ENCODE measurements at places on chromosomes 4 and X.

DNA sequence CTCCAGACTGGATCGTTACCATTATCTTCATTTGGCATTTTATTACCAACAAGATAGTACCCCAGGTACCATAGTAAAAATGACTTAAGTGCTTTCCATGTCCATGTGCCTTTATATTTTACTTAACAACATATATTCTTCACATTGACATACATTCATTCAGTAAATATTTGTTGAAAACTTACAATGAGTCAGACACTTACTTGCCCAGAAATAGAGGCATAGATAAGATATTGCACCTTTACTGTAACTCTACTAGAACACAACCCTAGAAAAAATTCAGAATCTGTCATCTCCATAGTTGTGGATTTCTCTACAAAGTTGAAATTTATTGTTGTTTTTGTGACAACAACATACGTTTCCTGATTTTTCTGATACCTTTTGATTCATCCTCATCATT lies 640.6 kb downstream of the RPA4 start:
- DNase-seq: no peak

DNA sequence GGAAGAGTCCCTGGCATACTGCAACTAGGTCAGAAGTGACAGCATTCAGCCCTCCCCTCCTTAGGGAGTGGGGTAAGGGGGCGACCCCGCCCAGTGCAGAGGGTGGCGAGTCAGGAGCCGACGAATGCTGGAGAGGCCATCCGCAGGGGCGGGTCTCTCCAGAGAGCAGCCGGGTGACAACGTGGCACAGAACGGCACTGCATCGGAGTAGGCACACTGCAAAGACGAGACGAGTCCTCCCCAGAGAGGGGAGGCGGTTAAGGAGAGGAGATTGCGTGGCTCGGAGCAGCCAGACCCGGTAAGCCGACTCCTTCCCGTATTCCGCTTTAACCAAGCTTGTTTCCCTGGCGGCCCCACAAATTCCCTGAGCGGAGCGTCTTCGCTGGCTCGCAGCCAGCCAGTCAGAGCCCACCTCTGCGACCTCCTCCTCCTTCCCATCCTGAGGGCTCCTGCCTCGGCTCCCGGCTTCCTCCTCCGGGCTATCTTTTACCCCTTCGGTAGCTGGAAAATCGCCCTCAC lies 54.9 kb downstream of the LINC00632 start:
- DNase-seq: peak; percentile 20

- DNase-seq: peak; percentile 47
Measured at GRCh38 chrX:10620121-10620699, at the start of gene MID1. MID1 (minus strand) TSS chrX:10620585; CDS start chrX:10567547, 53,038 bp downstream.

DNA sequence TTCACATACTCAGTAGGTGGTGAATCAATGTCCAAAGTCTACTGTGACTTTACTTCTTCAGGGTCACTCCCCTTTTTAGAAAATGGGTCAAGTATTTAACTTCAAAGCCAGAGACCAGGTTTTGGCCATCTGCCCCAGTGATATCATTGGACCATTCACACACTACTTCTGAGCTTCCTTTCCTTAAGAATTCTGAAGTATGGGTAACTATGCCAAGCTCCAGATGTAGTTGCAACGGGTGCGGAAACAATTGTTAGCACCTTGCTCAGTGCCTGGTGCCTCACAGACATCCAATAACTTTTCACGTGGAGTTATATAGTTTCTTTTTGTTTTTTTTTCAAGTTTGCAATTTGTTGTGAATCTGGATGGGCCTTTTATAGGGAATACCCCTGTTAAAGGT lies 62.6 kb downstream of the TTC29 start:
- no peak for DNase-seq

DNA sequence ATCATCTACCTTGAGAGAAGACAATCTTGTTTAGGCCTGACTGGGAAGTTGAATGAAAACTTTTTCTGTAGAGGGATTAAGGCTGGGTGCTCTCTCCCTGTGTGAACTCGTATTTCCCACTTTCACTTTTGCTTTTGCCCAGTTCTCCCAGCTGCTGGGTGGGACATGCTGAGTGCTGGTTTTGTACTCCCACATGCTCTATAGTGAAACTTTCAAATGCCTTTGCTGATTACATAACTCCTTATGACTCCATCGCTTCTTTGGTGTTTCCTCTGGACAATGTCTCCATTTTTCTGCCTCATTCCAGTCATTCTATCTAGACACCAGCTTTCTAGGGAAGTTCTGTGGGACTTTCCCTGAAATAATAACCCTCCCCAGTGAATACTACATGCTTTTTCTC lies 100.5 kb downstream of the CLNK start:
- no peak for DNase-seq

DNA sequence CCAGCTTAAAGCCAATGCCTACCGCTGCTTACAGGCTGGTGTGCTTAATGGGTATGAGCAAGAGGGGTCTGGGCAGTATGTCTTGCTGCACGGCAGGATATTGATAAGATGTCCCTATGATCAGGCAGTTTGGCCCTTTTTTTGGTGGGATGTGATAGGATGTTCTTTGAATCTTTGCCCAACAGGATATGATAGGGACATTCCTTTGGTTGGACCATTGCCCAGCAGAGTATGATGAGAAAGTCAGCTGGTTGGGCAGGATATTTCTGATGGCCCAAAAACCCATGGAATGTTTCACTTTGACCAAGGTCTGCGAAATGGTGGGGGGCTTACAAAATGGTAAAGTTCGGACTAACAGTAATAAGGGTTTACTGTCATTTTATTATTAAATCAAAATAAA lies 1060.6 kb downstream of the STIM2 start:
- DNase-seq: no peak

Data from hippocampal formation (tissue), 2 donors.